EL (cell line): ENCODE measurements at places on chromosomes 1 and 21.

DNA sequence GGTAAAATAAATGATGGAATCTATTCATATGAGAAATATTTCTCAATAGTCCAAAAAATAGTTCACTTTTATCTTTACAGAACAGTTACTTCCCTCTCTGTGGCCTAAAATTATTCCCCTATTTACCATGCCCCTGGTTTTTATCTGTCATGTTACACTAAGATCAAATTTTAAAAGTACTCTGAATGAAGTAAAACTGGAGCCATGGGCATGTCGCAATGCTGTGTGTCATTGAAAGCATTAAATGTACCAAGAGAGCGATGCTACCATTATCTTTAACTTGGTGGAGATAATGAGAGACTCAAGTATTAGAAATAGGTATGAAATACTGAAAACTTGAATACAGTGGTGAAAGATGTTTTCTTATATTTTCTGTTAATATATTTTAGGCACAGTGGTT lies 146.2 kb downstream of the KCNT2 start:
- no peak for DNase-seq

DNA sequence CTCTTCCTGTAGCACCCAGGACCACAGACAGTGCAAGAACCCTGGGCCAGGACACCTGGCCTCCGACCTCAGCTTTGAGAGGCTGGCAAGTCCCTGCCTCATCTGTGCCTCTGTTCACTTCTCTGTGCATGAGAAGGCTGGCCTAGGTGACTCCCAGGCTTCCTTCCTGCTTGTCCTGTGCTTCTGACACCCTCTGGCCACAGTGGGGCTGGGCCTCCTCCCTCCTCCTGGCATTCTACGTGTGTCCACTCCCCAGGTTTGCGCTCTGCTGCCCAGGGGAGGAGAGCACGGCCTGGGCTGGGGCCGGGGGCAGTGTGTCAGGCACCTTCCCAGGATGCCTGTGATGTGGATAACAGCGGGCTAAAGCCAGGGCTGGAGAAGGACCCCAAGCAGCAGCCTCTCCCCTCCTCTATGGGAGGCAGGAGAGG lies 30.3 kb upstream of the PKP1 start:
- no peak for DNase-seq

DNA sequence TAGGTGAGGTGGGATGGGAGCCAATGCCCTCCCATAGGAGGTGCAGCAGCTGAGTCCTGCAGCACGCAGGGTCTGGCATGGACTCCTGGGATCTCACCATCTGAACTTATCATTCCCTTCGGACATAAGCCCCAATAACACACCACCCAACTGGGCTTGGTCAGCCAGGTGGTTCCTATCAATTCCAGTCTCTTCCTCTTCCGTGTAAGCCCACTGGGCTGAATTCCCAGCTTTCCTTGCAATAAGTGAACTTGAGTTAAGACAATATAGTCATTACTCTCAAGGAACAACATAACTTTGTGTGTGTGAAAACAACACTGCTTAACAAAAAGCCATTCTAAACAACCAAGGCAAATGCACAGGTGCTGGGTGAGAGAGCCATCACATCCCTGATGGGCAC lies 86.6 kb upstream of the EDN2 start:
- DNase-seq: no peak

GRCh38 chr1:107877092-107877491 lies 87.9 kb downstream of the VAV3 start:
- peak; percentile 9 for DNase-seq

- peak; percentile 7 for DNase-seq
Measured at GRCh38 chr21:17610911-17611310, 1.8 kb downstream of the BTG3 start.

DNA sequence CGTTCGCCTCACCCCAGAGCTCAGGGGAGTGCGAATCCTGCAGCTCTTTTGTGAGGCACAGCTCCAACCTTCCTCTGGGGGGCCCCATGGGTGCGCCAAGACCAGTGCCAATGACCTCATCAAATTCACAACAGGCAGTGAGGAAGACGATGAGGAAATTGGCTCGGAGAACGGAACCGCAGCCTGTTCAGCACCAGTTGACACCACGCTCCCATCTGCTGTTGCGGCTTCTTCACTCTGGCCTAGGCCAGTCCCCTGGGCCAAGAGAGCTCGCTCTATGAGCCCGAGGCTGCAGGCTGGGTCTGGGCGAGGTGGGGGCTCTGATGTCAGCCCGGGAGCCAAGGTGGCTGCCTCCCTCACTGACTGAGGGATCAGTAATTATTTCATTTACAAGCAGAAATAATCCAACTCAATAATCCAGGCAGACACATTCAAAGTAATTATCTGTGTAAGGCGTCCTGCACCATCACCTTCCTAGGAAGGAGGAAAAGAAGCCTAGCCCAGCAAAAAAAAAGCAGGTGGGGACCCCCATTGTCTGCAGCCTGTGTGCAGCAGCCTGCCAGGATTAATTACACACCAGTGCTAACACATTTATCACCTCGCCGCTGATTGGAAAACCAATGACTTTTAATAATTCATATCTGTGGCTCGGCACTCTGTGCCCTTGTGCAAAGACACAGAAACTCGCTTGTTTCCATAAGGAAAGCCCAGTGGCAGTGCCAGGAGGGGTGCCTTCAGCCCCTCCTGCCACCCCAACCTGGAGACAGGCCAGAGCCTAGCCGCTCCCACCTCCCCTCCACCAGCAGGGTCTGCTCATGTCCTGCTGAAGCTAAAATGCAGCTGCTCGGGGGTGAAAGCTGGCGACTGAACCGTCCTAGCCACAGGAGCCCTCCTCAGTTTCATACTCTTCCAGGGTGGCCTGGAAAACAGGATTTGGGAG lies 1.9 kb downstream of the PLEKHA6 start:
- DNase-seq: no peak

DNA sequence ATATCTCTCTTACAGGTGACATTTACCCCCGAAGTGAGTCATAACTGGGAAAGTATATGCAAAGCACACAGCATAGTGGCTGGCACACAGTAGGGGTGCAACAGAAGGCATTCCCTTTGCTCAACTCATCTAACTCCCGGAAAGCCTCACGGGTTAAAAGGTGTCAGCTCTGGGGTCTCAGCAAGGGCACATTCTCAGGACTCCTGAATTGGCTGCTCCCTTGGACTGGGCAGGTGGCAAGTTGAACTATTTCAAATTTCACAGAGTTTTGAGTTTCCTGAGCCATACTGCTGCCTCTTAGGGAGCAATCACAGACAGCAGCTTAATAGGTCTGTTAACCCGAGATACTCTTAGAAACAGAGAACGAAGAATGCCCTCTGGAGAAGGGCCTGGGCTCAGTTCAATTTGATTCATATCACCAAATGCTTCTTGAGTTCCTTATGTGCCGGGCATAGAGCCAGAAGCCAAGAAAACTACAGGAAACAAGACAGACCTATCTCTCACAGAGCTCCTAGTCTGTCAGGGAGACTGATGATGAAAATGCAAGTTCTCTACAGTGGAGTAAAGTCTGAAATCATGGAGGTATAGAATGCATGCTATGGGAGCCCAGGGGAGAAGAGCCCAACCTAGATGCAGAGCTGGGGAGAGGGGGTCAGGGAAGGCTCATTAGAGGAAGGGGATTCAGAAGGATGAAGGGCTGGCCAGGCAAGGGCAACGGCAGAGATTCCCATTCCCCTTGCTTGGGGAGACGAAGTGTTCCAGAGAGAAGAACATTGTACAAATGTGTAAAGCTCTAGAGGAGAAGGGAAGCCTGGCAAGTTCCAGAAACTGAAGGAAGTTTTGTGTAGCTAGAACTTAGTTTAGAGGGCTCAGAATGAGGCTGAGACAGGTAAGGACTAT lies 143.9 kb upstream of the HMGB4 start:
- DNase-seq: no peak

DNA sequence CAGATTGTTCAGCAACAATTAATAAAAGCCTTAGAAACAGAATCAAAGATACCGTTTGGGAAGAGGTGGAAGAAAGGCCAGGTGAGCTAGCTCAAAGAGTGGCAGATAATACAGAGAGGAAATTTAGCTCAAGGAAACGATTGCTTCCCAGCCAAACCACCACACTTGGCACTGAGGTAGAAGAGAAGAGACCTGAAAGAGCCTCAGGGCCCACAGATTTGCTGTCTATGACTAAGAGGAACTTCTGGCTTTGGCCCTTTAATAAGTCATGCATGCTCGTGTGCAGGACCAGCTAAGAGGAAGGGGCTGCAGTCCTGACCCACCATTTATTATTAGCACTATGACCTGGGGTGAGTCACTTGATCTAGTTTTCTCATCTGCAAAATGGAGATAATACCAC lies 72.8 kb upstream of the BCL10 start:
- DNase-seq: no peak

DNA sequence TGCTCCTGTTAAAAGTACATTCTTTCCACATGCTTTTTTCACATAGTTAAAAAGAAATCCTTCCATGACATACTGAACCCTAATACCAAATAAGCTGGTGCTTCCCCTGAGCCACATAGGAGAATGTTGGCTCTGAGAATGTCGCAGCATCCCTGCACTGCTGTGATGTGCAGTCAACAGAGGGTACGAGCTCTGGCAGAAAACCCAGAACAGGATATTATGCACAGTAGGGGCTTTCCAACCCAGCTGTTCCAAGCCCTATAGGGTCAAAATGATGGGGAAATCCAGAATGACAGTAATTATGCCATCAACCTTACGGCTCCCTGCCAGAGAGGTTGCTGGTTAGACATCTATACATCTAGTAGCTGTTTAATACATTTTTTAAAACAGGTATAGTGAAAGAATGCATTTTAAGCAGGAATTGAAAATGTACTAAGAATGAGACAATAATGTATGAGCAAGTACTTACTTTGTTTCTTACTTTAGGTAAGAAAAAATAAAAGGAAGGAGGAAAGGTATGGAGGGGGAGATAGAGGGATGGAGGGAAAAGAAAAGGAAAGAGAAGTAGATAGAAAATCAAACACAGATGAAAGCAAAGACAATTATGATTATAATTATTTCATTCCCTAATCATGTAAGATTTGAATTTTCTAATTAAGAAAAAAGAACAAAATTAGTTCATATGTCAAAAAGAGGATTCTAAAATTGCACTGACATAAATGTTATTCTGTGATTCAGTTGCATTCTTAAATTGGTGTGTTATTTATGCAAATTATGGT lies 126.0 kb downstream of the NR5A2 start:
- no peak for DNase-seq

- no peak for DNase-seq
Measured at GRCh38 chr21:45545236-45545570, 3.0 kb upstream of the SLC19A1 start.

- no peak for DNase-seq
Measured at GRCh38 chr1:79693441-79694114, 687.0 kb upstream of the ADGRL4 start.

DNA sequence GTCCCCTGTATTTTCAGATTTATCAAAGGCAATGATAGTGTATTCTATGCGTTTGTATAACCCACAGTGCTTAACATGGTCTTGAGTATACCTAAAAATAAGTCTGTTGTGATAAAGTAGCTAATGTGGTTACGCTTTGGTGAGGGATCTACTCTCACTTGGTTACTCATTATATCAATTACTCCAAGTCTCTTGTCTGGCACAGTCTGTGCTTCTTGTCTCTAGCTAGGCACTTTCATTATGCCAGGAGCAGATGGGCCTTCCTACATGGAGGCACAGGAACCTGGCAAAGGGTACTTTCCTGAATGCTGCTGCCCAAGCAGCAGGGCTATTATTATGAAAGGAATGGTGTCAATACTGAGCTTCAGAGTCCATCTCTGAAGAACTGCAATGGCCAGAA lies 4.2 kb upstream of the PTPN22 start:
- no peak for DNase-seq

DNA sequence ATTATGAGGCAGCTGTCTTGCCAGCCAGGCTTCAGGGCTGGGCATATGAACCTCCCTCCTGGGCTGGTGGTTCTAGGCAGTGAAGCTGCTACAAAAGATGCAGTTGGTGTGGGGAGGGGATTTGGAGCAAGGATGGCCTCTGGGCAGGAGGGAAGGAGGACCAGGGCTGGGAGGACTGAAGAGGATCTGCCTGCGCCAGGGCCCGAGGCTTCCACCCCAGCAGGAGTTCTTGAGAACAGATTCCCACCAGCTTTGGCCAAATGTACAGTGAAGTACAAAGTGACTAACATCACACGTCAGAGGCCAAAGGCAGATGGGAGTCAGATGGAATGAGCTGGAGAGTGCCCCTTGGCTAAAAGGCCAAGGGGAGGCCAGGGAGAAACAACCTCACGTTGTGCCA lies 62.4 kb downstream of the DDX20 start:
- no peak for DNase-seq

GRCh38 chr1:239814306-239814881 lies 277.3 kb upstream of the FMN2 start:
- DNase-seq: peak; percentile 94

- DNase-seq: no peak
Measured at GRCh38 chr1:10360045-10360444, 38.8 kb upstream of the PGD start.

- peak; percentile 19 for DNase-seq
Measured at GRCh38 chr1:88917321-88918025, 26.1 kb upstream of the GTF2B start.

GRCh38 chr1:39026866-39027507 lies 837 bp downstream of the NDUFS5 start:
- DNase-seq: no peak

DNA sequence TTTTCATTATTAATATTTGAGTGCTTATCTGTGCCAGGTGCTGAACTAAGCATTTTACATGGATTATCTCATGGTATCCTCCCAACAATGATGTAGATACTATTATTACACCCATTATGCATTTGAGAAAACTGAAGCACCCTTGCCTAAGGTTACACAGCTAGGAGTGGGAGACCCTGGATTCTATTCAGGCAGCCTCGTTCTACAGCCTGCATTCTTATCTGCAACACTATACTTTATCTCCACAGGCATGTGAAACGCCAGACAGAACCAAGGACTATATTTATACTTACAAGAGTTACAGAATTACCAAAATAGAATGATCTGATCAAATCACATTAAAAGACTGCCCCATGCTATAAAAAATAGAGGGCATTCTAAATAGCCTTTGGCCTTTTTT lies 22.4 kb downstream of the LPAR3 start:
- no peak for DNase-seq

DNA sequence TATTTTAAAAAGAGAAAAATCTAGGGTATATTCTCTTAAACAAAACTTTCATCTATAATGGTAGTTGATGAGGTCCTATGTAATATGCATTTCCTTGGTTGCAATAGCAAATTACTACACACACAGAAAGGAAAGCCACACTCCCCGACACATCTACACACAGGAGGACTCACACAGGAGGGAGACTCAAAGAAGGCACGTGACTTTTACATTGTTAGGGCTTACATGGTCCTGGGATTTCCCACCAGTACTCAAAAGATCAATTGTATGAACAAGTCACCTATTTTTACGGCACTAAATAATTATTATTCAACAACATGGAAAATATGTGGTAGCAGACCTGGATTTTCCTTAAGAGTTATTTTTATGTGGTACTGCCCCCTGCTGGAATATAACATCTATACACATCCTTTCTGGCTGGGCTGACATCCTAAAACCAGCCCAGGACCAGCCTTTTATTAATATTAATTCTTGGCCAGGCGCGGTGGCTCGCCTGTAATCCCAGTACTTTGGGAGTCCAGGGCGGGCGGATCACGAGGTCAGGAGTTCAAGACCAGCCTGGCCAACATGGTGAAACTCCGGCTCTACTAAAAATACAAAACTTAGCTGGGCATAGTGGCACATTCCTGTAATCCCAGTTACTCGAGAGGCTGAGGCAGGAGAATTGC lies 33.9 kb upstream of the LGALS8 start:
- peak; percentile 53 for DNase-seq

GRCh38 chr1:175511496-175511895 lies 231.9 kb downstream of the TNR start:
- no peak for DNase-seq

GRCh38 chr1:75330624-75331023 lies 196.4 kb downstream of the LHX8 start:
- DNase-seq: no peak

GRCh38 chr1:67579623-67580394 lies 105.2 kb upstream of the GADD45A start:
- no peak for DNase-seq
